ENCODE measurements at places on chromosomes 6 and 20.

DNA sequence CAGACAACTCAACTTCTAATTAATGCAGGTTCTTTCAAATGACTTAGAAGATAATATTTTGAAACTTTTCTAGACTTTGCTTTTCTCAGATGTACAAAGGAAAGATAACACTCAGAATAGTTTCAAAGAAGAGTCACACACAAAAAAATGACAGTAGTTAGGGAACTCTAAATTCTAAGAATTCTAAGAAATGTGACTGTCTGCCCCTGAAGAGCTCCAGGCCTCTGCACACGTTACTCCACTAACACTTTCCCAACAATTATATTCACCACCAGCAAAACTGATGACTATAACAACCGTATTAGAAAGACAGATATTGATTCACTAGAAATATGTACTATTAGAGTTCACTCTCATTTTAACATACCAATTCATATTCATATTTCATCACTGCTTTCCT lies 133.3 kb upstream of the SMLR1 start:
- no peak for DNase-seq

- no peak for DNase-seq
These were observed 11.8 kb downstream of the TCF15 start for GRCh38 chr20:598133-598850.

GRCh38 chr6:33727932-33728331 lies 16.4 kb upstream of the UQCC2 start:
- no peak for DNase-seq

GRCh38 chr6:98116455-98116854 lies 717.9 kb upstream of the POU3F2 start:
- no peak for DNase-seq

DNA sequence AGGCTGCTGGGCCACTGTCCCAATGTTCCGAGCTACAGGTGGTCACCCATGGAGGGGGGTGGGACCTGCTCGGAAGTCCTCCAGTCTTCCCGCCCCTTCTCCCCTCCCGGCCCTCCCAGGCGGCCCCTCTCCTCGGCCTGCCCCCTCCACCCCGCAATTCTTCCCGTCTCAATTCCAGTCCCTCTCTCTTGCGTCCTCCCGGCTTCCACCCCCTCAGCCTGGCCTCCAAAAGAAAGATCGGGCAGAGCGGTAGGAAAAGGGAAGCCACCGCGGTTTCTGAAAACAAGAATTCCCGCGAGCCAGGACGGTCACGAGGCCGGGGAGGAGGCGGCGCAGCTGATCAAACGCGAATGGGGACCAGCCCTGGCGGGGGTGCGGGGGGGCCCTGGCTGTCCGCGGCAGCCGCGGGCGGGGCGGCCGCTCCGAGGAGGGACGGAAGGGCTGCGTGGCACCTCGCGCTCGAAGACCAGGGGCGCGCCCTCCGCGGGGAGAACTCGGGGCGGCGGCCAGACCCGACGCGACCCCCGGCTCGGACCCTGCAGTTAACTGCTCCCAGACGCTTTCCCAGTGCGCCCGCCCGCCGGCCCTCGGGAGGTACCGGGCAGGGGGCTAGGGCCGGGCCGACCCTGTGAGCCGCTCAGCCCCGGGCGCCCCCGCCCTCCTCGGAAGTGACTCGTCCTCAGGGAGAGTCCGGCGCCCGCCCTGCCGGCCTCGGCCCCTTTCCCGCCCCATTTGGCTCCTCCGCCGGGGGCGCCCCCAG lies 1.0 kb downstream of the PXDC1 start:
- DNase-seq = no peak

DNA sequence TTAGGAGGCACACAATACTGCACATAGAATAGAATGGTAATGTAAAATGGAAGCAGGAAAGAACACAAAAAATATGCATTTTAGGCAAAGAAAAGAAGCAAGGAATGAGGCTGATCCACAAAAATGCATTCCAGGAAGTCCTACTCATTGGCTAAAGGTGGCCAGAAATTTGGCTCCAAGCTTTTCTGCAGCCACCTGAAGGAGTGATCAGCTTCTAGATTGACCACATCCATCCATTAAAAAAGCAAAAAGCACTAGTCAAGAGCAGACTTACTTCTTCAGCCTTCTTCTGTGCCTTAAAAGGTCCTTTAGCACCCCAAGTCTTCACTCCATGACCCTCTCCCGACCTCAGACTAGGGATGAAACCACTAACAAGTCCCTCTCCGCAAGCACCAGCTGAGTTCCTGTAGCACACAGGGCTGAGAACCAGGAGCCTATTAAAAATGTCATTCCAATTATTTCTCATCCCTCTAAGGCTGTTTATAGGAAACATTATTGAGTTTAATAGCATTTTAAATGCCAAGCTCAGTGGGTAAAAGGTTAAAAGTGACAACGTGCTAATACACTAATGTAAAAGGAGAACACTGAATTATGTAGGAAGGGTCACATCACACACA lies 36.5 kb downstream of the TRAM2 start:
- DNase-seq = no peak

Measured in activated naive CD4-positive, alpha-beta T cell (primary cell).